ENCODE measurements at places on chromosomes 2 and 18.

DNA sequence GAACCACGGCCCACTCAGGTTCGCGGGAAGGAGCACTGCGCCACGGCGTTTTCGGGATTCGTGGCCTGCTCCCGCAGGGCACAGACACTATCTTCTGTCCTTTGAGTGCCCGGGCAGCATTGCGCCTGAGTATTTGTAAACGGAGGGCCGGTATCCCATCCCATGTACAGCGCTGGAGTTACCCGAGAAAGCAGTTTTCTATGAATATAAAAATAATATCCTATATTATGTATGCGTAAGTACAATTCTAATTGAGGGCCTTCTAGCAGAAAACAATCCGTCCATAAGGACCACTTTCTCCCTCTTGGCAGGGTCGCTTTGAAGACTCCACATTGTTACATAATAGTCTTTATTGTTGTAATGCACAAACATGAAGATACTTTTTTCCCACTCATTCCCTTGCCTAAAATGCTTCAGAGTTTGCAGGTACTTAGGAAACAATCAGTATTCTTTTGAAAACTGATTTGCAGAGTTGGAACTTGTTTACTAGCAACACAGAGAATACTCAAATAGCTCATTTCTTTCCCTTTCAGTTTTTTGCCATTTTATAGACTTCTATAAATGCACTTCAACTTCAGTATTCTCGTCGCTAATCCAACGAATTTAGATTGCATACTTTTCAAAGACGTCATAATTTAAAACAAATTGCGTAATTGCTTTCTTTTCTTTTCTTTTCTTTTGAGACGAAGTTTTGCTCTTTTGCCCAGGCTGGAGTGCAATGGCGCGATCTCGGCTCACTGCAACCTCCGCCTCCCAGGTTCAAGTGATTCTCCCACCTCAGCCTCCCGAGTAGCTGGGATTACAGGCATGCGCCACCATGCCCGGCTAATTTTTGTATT, 1.0 kb upstream of the REV1 start:
- no peak for DNase-seq

DNA sequence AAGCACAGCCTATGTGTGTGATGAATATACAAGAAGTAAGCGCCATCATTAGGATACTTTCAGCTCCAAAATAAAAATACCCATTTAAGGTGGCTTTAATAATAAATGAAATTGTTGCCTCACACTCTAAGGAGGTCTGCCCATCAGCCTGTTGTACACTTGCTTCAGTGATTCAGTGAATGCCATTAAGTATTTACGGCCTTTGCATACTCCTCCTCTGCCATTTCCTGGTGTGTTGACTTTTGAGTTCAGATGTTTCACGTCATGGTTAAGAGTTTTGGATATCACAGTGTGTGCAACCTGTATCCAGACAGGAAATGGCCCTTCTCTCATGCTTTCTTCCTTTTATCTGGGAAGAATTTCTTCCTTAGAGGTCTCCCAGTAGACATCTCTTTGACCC, 38.6 kb upstream of the SNORC start:
- DNase-seq = no peak

- DNase-seq = no peak
Observed at GRCh38 chr2:119721904-119722303, 37.8 kb upstream of the PTPN4 start.

DNA sequence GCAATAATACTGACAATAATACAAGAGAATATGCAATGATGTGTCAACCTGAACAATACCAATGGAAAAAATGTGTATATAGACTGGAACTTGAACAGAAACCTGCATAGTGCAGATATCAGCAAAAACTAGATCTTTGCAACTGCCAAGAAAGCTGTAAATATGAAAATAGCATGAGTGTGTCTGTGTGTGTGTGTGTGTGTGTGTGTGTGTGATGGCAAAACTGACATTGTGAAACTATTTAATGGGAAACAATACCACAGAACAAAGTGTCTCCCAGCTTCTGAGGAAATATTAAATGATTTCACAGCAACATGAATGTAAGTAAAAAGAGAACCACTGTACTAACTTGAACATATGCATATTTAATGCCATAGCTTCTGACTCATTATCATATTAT, 558.2 kb upstream of the LINC00305 start:
- no peak for DNase-seq

- DNase-seq = no peak
Observed at GRCh38 chr18:12015416-12016062, 34.2 kb downstream of the IMPA2 start.

- DNase-seq = no peak
Observed at GRCh38 chr2:46273225-46273863, 23.9 kb upstream of the EPAS1 start.

DNA sequence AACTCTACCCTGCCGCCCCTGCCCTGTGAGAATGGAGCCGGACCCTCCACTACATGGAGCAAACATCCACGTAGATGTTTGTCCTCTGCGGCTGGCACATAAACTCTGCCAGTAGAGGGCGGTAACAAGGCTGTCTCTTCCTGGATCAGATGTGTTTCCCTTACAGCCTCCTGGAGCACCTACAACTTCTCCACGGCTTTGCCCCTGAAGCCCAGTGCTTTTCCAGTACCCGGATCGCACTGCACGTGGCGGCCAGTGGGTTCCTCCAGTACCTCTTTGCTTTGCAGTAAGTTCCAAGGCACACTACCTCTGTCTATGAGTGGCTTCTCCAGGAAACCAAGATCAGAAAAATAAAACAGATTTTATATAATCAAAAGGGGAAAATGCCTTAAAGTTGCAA, 651.3 kb downstream of the DCDC2C start:
- DNase-seq = no peak

DNA sequence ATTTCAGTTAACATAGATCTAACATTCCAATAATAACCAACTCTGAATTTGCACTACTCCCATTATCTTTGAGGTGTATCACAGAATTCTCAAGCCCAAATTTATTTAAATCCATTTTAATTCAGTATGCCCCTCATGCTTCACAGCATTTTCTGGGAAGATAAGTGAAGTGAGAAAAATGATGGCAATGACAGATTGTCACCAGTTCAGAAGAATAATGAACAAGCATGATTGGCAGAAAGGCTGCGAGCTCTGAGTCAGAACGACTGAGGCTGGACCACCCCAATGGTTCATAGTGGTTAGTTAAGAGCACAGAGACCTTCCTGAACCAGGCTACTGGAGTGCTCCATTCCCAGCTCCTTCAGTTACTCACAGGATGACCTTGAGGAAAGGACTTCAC, 4.9 kb downstream of the SPRED2 start:
- DNase-seq = no peak

- no peak for DNase-seq
Observed at GRCh38 chr2:191670076-191670475, 7.9 kb upstream of the NABP1 start.

DNA sequence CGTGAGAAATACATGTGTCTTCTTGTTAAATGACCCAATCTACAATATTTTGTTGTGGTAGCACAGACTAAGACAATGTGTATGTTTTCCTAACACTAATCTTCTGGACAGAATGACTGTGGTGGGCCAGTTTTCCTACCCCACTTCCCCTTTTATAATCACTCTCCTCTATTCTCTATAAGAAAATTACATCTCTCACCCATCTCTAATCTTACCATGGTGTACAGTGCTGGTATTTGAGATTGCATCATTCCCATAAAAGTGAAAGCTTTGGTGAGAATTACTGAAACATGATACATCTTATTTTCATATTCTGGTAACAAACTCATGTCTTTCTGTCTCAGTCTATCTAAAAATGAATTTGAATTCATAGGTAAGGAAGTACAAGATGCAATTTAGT, 40.5 kb downstream of the CAVIN2 start:
- no peak for DNase-seq

DNA sequence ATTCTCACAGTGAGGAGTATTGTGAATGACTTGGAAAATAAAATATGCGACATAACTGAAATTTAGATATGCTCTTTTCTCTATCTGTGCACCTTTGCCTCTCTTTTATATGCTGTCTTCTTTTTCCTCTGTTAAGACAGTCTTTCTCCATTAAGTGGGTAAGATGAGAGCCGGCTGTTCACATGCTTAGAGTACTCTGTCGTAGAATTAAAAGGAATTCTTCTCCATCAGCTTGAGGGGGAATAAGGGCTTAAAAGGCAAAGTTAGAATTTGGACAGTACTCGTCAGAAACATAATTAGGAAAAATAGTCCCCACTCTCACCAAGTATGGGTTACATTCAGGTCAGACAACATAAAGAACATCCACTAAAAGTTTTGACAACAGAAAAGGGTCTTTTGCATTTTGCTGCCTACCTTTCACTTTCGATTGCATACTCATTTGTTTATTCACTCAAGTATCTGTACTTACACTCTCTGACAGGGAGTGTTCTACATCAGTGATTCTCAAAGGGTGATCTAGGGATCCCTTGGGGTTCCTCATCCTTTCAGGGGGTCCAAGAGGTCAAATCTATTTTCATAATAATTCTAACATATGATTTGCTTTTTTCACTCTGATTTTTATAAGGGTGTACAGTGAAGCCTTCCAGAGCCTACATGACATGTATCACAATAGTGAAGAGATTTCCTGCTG, 48.0 kb downstream of the ARHGAP15 start:
- no peak for DNase-seq

DNA sequence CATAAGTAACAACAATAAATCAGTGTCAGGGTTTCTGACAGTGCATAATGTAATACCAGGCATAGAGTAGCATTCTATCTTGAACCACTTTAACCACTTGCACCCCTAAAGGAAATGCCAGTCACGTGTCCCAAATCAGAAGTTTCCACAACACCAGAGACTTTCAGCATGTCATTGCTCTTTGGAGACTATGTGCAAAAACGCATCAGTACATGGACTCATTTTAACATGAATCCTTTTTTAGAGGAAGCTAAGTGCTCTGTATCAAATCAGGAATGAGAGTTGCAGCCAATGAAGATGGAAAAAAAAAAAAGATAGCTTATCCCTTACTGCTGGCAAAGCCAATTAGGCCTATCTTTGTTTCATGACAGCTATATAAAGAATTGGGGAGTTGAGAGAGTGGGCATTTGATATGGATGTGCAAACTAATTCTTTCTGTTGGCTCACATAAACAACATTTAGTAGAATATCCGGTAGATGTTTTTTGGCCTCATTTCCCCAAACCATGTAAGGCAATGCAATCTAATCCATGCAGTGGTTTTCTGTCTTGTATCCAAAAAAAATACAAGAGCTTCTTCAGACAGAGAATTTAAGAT, 353.1 kb downstream of the IRS1 start:
- no peak for DNase-seq

GRCh38 chr2:240462073-240462706, 26.7 kb downstream of the GPC1 start:
- no peak for DNase-seq

DNA sequence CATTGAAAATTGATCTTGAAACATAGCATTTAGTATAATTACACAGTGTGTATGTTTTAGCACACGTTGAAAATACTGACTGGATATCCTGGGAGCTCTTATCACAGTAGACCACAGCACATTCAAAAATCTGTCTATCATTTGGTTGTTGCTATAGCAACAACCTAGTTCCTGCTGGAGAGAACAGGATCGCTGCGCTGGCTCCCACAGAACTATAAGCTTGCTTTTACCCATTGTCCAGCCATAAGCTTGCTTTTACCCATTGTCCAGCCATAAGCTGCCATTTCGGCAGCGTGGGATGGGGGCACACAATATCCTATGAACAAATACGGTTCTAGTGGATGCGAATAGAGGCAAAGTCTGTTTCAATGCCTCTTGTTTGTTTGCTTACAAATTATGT, 70.4 kb upstream of the ST6GAL2 start:
- DNase-seq = no peak
